ENCODE measurements at places on chromosomes 4 and X.

- peaks cover 52% of the 10 kb centered on the region for H3K36me3 ChIP-seq
- H3K27me3 ChIP-seq, result no peaks in the 10 kb centered on the region
- H3K27ac ChIP-seq, result peak overlapping the region; percentile 81
Measured at GRCh38 chrX:1392376-1393068, 609 bp upstream of the SLC25A6 start.

DNA sequence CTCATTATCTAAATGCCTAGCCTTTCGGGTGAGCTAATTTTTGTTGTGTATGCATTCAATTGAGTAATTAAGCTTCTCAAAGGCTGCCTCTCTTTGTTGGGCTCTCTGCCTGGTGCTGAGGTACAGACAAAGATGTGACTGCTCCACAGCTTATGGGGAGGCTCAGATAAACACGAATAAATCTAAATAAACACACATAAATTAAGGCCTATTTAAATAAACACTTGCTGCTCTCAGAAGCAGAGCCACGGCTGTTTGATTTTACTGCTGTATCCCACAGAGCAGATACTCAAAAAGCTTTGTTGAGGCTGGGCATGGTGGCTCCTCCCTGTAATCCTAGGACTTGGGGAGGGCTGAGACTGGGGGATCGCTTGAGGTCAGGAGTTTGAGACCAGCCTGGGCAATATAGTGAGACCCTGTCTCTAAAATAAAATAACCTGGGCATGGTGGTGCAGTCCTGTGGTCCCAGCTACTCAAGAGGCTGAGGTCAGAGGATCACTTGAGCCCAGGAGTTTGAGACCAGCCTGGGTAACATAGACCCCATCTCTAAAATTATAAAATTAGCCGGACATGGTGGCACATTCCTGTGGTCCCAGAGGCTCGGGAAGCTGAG lies 8.4 kb upstream of the CD99 start:
- no peaks in the 10 kb centered on the region for H3K4me1 ChIP-seq
- H3K27me3 ChIP-seq, result no peaks in the 10 kb centered on the region
- no peaks in the 10 kb centered on the region for H3K36me3 ChIP-seq
- no peak overlapping the region for H3K27ac ChIP-seq
- DNase-seq, result no peak

- H3K4me1 ChIP-seq, result peaks cover 15% of the 10 kb centered on the region
- no peaks in the 10 kb centered on the region for H3K27me3 ChIP-seq
- no peak overlapping the region for H3K4me3 ChIP-seq
- peaks cover 5% of the 10 kb centered on the region for H3K36me3 ChIP-seq
- H3K27ac ChIP-seq, result no peak overlapping the region
Measured at GRCh38 chrX:10126044-10126443, 30.7 kb upstream of the CLCN4 start.

- H3K4me1 ChIP-seq, result peaks cover 14% of the 10 kb centered on the region
- no peaks in the 10 kb centered on the region for H3K36me3 ChIP-seq
- peak; percentile 71 for DNase-seq
- H3K27ac ChIP-seq, result no peak overlapping the region
- H3K27me3 ChIP-seq, result no peaks in the 10 kb centered on the region
- peak overlapping the region; percentile 24 for H3K4me3 ChIP-seq
Measured at GRCh38 chr4:95155759-95156451, 392.9 kb downstream of the UNC5C start.

- no peak for DNase-seq
- H3K4me3 ChIP-seq, result no peak overlapping the region
- H3K4me1 ChIP-seq, result no peaks in the 10 kb centered on the region
- H3K36me3 ChIP-seq, result no peaks in the 10 kb centered on the region
Measured at GRCh38 chr4:151624626-151625565, 135.9 kb downstream of the GATB start.

DNA sequence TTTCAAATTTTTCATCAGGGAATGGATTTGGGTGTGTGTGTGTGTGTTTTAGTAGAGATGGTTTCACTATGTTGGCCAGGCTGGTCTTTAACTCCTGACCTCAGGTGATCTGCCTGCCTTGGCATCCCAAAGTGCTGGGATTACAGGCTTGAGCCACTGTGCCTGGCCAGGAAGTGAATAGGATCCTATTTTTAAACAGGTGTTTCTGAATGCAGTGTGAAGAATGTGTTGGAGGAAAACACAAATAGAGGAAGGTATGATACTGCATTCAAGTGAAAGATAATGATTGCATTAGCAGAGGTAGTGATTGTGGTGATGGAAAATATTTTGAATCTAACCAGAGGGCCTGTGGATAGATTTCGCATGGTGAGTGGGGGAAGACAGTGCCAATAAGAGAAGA lies 189.6 kb downstream of the TENM3 start:
- H3K27me3 ChIP-seq, result no peaks in the 10 kb centered on the region
- no peak overlapping the region for H3K4me3 ChIP-seq
- H3K4me1 ChIP-seq, result no peaks in the 10 kb centered on the region
- no peaks in the 10 kb centered on the region for H3K36me3 ChIP-seq
- no peak for DNase-seq

- no peaks in the 10 kb centered on the region for H3K27me3 ChIP-seq
- peak overlapping the region; percentile 33 for H3K27ac ChIP-seq
- no peaks in the 10 kb centered on the region for H3K4me1 ChIP-seq
- H3K36me3 ChIP-seq, result no peaks in the 10 kb centered on the region
- peak; percentile 68 for DNase-seq
Measured at GRCh38 chrX:136909706-136910564, 29.4 kb upstream of the RBMX start.

GRCh38 chr4:140243278-140243753 lies 89.3 kb upstream of the MAML3 start:
- peak overlapping the region; percentile 49 for H3K4me3 ChIP-seq
- H3K36me3 ChIP-seq, result no peaks in the 10 kb centered on the region
- peak; percentile 25 for DNase-seq

GRCh38 chr4:41514766-41515481 lies 23.0 kb upstream of the LIMCH1 start:
- H3K27ac ChIP-seq, result no peak overlapping the region
- no peaks in the 10 kb centered on the region for H3K36me3 ChIP-seq
- no peak for DNase-seq
- no peak overlapping the region for H3K4me3 ChIP-seq
- peaks cover 8% of the 10 kb centered on the region for H3K4me1 ChIP-seq
